ENCODE measurements at places on chromosomes 3 and 15.

GRCh38 chr3:135646873-135647272 lies 318.7 kb upstream of the PPP2R3A start:
- DNase-seq, result no peak

DNA sequence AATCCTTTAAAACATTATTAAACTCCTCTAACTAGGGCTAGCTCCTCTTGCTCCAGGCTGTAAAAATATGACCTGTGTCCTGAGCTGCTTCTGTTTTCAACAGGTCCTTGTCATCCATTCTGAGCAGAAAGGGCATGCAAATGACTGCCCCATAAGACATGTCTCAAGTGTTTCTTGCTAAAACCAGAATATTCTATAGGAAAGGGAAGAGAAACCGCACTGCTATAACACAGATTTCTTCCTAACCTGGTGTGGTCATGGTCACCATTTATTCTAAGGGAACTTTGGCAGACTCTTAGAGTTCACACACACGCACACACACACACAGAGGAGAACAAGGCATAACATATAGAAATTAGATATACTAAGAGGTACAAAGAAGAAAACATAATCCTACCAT lies 34.2 kb upstream of the B3GNT5 start:
- DNase-seq, result no peak

DNA sequence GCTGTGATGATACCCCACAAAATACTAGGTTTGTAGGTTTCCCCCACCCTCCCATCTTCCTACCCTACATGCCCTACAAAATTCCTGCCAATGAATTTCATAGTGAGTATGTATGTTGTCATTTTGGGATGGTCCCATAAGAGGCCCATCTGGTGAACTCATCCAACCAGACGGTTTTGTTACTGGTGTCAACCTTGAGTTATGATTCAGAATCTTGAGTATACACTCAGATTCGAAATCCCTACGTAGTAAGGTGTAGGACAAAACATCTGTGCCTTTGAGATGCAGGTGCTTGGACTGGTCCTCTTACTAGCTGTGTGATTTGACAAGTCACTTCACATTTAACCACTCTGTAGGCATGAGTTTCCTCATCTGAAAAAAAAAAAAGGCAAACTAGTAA lies 3.6 kb downstream of the SIAH2 start:
- no peak for DNase-seq

GRCh38 chr3:30855400-30856292 lies 38.8 kb downstream of the GADL1 start:
- DNase-seq, result no peak

GRCh38 chr15:74884428-74885223 lies 5.2 kb upstream of the MPI start:
- no peak for DNase-seq

GRCh38 chr3:32577581-32578556 lies 7.2 kb upstream of the DYNC1LI1 start:
- DNase-seq, result no peak

DNA sequence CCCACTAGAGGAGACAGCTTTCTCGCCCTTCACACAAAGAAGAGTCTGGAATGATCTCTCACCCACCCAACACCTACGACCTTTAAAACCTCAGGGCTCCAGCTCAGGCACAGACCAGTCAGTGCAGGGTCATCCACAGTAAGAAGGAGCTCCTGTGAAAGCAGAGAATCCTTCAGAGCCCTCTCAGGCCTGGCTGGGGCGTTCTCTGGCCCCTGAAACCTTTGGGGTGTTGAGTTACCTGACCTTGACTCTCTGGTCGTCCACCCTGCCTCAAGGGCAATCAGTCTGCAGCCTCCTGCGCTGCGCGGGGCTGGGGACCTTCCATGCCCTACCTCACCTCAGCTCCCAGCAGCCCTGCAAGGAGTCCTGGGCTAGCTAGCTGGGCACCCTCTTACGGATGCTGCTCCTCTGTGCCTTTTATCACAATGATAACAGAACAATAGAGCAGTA lies 106.2 kb downstream of the ADCY5 start:
- no peak for DNase-seq

- DNase-seq, result no peak
These were observed 100.0 kb downstream of the CACNA2D3 start for GRCh38 chr3:54222316-54222715.

DNA sequence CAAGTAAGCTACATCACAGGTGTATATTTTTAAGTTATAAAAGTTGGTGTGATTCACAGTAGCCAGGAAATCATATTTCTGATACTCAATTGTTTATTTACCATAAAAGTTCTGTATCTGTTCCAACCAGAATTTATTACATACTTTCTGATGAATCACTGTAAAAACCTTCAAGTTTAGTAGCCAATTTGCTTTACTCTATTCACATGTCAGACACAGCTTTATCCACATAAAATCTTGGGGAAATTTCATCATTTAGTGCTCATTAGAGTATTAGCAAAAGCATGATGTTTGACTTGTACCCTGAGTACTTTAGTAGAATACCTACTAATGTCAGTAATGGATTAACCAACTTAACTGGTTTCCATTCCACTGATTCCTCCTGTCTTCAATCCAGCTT lies 249.8 kb downstream of the POLQ start:
- DNase-seq, result no peak

DNA sequence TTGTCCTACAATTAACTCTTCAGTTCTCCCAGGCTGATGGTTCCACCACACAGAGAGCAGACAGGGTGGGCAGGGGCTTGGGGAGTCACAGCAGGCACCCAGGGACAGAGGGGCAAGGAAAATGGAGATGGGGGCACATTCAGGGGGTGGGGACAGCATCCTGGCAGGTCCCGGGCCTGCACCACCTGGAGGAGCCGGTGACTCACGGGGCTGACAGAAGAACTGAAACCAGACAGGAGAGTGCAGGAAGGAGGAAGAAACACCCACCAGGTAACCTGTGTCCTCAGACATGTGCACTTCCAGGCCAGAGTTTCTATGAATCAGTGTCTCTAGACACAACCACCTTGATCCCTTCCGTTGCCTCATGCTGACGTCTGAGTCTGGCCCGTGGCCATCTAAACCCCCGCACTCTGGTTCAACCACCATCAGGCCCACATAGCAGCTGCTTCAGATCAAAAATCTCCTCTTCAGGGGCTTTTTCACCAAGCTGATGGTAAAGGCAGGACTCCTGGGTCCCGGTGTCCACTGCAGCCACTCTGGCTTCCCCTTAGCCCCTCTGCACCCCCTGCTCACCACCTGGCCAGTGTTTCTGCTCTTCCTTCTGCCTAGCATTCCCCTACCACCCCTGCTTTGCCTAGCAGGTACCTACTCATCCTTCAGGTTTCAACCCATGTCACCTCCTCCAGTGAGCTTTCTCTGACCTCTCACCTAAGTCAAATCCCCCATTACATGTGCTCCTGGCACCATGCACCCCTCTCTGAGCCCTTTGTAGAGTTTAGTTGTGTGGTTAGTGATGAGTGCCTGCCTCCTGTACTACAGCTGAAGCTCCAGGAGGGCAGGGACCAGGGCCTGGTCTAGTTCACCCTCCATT lies 16.5 kb upstream of the CYP11A1 start:
- no peak for DNase-seq

- peak; percentile 57 for DNase-seq
These were observed 129.8 kb downstream of the DLG1 start for GRCh38 chr3:197168606-197169005.

- DNase-seq, result no peak
These were observed 243.2 kb upstream of the RGMA start for GRCh38 chr15:93332168-93332553.

GRCh38 chr15:77901251-77901881 lies 176.1 kb downstream of the TBC1D2B start:
- no peak for DNase-seq

DNA sequence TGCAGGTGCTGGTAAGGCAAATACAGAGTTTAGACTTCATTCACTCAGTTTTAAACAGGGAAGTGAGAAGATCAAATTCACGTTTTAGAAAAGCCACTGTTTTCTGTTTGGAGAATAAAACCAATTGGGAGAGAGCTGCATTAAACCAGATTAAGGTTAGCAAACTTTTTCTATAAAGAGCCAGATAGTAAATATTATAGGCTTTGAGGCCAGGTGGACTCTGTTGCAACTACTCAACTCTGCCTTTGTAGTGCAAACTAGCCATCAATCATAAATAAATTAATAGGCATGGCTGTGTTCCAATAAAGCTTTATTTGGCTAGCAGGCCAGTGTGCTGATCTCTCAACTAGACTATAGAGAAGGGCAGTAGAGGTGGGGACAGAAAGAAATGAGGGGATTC lies 33.5 kb downstream of the SUCLG2 start:
- no peak for DNase-seq

DNA sequence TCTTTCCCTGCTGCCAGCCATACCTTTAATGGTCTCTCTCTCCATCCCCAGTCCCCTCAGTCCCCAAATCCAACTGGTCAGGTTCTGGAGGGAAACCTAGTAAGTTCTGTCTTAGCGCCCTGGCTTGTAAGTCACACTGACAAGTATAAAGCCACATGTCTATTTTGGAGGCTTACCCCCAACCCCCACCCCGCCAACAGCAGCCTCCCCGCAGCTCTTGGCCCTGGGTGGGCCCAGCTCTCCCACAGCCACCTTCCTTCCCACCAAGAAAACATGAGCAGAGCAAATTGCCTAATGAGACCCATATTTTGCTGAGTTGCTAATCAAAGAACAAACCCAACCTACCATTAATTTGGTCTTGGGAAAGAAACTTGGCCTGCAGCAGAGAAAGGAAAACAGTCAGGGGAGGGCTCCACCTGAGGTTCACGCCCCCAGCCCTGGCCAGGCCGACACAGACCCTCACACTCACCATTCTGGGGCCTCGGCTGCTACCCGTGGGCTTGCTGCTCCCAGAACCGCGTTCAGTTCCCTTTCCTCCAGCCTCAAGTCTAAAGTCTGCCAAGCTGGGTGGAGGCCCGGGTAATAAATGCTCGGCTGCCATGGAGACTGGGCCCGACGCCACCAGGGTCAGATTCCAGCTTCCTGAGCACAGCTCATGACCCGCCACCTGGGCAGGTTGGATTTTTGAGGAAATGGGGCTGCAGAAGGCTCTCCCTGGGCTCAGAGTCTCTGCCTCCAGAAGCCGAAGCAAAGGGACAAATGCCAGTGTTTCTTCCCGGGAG lies at the start of gene CALML4:
CALML4 (minus strand) TSS at position 557 of the 782 bp plus-strand sequence; CDS start at position 472, 85 bp downstream.
- no peak for DNase-seq

- peak; percentile 42 for DNase-seq
These were observed 89.7 kb downstream of the LIPC start for GRCh38 chr15:58521293-58521991.

- DNase-seq, result no peak
These were observed 469.4 kb upstream of the ROBO2 start for GRCh38 chr3:76570436-76571057.

GRCh38 chr3:139559541-139559940 lies 20.0 kb upstream of the RBP1 start:
- no peak for DNase-seq

GRCh38 chr15:92316586-92317295 lies 76.9 kb upstream of the ST8SIA2 start:
- DNase-seq, result no peak

- DNase-seq, result no peak
These were observed 35.7 kb downstream of the PYGO1 start for GRCh38 chr15:55552451-55552850.

- no peak for DNase-seq
These were observed 524 bp upstream of the TOPBP1 start for GRCh38 chr3:133662278-133662651.

GRCh38 chr15:50057196-50057595 lies 61.8 kb downstream of the ATP8B4 start:
- DNase-seq, result no peak

- no peak for DNase-seq
These were observed 574 bp downstream of the NGRN start for GRCh38 chr15:90266061-90266431.

GRCh38 chr3:129836381-129837064 lies 57.0 kb downstream of the TMCC1 start:
- DNase-seq, result no peak

GRCh38 chr3:153429821-153430220 lies 267.8 kb downstream of the RAP2B start:
- no peak for DNase-seq

DNA sequence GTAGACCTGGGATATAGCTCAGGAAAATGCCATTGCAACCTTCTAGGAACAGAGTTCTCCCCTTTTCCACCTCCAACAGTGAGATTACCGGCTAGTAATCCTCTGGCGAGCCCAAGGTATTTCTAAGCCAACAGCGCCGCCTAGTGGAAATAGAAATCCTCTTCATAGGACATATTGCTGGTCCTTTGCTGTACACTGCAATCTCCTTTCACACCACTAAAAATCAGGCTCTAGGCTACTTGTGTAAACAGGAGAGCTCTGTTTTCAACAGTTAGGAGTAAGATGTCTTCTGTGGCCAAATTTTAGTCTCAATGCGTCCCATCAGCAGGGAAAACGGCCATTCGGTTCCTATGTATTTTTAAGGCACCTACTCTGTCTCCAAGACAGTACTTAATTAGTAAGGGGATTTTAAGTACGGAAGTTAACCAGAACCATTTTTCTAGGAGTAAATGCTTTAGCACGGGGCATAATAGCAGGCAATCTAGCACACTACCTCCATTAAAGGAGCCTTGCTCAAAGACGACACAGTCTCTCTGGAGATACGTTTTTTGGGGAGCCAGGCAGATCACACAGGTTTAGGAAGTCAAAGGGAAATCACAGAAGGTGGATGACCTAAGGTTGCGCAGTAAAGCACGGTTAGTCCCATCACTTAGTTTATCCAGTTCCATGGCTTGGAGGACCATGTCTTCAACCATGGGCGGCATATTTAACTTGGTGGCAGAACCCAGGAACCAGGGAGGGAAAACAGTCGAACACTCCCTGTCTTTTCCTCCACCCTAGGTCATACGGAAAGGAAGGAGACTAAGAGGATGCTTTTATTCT lies 43.8 kb downstream of the NCEH1 start:
- peak; percentile 56 for DNase-seq

GRCh38 chr3:151085889-151086483 lies 522 bp downstream of the MED12L start:
- no peak for DNase-seq
